ENCODE measurements at places on chromosomes 4 and X.
A peak's percentile ranks its signal among the peaks of the same experiment; 100 is the strongest.

DNA sequence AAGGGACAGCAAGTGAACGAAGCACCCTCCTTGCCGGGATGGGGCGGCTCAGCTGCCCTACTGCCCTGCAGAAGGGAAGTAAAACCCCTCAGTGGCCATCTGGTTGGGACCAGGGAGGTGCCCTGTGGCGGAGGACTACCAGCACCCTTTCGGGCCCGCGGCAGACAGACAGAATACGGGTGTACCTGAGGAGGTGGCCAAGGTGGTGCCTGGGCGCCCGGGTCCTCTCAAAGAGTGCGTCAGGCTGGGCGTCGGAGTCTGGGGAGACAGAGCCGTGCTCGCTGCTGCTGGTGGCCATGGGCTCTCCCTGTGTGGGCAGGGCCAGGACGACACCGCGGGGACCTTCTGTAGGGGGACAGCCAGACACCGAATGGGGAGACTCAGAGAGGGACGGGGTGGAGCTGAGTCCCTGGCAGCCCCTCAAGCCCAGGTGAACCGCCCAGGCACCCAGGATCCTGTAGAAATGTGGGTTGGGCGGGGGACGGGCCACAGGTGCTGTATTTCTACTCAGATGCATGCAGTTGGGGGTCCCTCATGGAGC, 29.7 kb downstream of the PDHA1 start:
- DNase-seq = no peak

DNA sequence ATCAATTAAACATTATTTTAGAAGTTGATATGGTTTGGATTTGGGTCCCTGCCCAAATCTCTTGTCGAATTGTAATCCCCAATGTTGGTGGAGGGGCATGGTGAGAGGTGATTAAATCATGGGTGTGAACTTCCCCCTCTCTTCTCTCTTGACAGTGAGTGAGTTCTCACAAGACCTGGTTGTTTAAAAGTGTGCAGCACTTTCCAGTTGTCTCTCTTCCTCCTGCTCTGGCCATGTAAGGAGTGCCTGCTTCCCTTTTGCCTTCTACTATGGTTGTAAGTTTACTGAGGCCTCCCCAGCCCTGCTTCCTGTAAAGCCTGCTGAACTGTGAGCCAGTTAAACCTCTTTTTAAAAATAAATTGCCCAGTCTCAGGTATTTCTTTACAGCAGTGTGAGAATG, 141.4 kb downstream of the GALNTL6 start:
- DNase-seq = peak; percentile 33

DNA sequence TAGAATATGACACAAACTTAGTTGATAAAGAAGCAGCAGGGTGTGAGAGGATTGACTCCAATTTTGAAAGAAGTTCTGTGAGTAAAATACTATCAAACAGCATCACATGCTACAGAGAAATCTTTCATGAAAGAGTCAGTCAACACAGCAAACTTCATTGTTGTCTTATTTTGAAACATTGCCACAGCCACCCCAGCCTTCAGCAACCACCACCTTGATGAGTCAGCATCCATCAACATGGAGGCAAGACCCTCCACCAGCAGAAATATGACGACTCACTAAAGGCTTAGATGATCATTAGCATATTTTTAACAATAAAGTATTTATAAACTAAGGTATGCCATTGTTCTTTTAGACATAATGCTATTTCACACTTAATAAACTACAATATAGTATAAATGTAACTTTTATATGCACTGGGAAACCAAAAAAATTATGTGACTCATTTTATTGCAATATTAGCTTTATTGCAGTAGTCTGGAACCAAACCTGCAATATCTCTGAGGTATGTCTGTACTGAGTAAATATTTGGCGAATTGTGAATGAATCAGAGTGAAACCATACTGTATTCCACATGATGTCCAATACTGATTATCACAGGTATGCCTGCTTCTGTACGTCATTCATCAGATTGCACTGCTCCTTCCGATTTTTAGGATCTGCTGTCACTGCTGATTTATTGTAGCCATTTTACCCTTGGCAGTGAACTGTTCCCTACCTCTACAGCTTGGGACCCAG, 11.6 kb downstream of the FRMPD4 start:
- DNase-seq = no peak

DNA sequence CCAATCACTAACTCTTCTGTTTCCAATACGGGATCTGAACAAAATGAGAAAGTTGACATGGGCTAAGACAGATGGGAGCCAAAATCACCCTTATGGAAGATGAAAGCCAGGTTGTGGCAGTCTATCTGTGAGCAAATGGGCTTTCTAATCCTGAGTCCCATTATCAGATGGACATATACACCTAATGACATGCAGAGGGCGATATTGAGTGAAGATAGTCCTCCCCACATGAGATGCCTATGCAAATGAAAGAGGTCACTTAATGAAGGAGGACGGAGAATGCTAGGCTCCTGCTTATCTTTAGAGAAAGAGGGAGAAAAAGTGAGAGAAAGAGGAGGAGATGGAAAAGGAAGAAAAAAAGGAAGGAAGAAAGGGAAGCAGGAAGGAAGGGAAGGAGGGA, 547.5 kb downstream of the NLGN4X start:
- no peak for DNase-seq

DNA sequence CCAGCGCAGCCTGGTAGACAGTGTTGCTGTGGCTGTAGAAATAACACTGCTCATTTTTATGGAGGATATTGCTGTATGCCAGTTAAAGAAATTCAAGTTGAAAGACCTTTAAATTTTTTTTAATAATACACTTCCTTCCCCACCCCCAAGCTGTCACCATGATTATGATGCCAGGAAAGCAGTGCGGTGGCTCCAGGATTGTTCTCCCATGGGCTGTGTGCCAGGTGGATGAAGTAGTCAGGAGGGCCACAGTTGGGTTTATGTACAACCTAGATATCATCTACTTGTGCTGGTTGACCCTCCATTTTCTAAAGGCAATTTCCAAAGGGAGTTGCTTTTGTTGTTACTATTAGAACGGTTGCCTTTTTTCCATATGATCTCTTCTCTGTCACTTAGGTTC, 136.6 kb downstream of the AFF1 start:
- DNase-seq = no peak

- peak; percentile 5 for DNase-seq
These were observed 178.6 kb downstream of the NAA11 start for GRCh38 chr4:79147251-79147650.

GRCh38 chr4:94500685-94501084, 48.9 kb downstream of the PDLIM5 start:
- DNase-seq = peak; percentile 67

- peak; percentile 79 for DNase-seq
These were observed 18.0 kb upstream of the TMSB4X start for GRCh38 chrX:12956704-12957534.

GRCh38 chrX:50877310-50877709, 33.2 kb upstream of the BMP15 start:
- DNase-seq = no peak

GRCh38 chrX:140713174-140713539, 3.6 kb downstream of the LINC00632 start:
- DNase-seq = no peak

DNA sequence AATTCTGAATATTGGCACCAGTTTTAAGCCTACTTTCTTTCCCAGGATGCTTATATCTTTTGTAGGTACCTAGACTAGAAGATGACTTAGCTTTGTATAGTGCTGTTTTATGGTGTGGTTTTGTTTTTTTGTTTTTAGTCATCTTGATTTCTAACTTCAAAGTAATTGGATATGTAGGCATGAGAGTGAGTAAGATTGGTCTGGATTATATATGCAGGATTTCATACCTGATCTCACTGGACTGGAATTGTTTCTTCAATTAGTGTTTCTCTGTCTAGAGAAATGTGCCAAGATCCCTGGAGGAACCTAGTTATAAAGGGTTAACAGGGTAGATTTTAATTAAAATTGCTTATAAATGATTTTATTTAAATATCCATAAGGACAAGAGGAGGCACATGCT, 23.1 kb downstream of the NAP1L5 start:
- no peak for DNase-seq

DNA sequence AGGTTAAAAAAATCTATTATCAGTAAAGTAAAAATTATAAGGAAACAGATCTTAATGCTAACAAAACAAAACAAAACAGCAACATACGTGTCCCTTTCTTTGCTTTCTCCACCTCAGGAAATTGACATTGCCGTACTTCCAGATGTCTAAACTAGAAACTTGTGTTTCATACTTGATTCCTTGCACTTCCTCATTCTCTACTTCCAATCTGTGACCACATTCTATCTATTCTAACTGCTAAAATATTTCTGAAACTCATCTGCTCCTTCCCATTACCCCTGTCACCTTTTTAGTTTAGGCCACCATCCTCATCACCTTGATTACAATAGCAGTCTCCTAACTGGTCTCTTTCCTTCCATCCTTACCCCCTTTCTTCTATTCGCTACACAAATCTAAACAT, 22.5 kb upstream of the RPA4 start:
- DNase-seq = no peak

GRCh38 chr4:173038192-173038896, 130.3 kb upstream of the GALNT7 start:
- DNase-seq = no peak

- peak; percentile 53 for DNase-seq
These were observed 10.7 kb upstream of the DLG3 start for GRCh38 chrX:70433848-70434351.

GRCh38 chrX:55033429-55033828, 2.7 kb upstream of the ALAS2 start:
- DNase-seq = no peak

DNA sequence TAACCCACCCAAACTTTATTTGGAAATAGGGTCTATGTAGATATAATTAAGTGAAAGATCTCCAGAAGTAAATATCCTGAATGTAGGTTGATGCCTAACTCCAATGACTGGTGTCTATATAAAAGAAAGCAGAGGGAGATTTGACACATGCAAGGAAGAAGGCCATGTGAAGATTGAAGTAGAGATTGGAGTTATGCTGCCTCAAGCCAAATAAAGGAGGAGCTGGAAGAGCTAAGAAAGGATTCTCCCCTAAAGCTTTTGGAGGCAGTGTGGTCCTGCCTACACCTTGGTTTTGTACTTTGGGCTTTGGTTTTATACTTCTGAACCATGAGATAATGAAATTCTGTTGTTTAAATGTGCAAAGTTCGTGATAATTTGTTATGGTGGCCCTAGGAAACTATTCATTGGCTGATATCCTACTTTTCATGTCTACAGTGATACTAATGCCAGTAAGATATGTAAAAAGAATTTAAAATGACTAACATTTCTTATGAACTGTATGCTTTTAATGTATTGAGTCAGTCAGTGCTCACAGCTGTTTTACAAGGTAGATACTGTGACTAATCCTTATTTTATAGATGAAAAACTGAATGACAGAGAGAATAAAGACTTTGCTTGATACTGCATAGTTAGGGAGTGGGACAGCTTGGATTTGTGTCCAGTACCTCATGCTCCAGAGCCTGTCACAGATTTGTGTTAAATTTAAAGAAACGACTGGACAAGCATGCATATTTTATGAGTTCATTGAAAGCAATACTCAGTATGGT, 5.9 kb upstream of the RAB40AL start:
- DNase-seq = no peak

- DNase-seq = no peak
These were observed 183.2 kb upstream of the HS3ST1 start for GRCh38 chr4:11611868-11612267.

DNA sequence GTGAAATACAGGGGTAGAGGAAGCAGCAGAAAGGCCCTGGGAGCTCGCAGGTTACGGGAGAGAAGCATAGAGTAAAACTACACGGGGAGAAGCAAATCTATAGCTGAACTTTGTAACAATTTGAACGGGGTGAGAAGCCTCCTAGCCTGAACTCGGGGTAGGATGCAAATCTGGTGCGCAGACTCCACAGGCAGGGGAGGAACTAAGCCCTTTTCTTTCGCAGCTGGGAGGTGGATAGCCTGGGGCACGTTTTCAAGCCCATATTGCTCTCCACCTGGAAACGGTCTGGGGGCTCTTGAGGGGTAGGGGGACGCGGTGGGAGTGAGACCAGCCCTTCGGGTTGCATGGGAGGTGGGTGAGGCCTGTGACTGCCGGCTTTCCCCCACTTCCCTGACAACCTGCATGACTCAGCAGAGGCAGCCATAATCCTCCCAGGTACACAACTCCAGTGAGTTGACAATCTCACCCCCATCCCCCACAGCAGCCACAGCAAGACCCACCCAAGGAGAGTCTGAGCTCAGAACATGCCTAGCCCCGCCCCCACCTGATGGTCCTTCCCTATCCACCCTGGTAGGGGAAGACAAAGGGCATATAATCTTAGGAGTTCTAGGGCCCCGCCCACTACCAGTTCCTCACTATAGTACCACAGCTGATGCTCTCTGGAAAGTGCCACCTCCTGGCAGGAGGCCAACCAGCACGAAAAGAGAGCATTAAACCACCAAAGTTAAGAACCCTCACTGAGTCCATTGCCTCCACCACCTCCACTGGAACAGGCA, 29.9 kb downstream of the SOWAHB start:
- no peak for DNase-seq

- DNase-seq = peak; percentile 5
These were observed 288.5 kb downstream of the TENM3 start for GRCh38 chr4:182531555-182532162.

- DNase-seq = no peak
These were observed 61.8 kb downstream of the LRRC66 start for GRCh38 chr4:51958199-51958968.

GRCh38 chrX:68375803-68376202, 57.5 kb downstream of the OPHN1 start:
- no peak for DNase-seq

GRCh38 chrX:45133465-45133864, 67.2 kb downstream of the DIPK2B start:
- DNase-seq = no peak

GRCh38 chrX:131894995-131895394, 128.1 kb upstream of the STK26 start:
- peak; percentile 0 for DNase-seq

DNA sequence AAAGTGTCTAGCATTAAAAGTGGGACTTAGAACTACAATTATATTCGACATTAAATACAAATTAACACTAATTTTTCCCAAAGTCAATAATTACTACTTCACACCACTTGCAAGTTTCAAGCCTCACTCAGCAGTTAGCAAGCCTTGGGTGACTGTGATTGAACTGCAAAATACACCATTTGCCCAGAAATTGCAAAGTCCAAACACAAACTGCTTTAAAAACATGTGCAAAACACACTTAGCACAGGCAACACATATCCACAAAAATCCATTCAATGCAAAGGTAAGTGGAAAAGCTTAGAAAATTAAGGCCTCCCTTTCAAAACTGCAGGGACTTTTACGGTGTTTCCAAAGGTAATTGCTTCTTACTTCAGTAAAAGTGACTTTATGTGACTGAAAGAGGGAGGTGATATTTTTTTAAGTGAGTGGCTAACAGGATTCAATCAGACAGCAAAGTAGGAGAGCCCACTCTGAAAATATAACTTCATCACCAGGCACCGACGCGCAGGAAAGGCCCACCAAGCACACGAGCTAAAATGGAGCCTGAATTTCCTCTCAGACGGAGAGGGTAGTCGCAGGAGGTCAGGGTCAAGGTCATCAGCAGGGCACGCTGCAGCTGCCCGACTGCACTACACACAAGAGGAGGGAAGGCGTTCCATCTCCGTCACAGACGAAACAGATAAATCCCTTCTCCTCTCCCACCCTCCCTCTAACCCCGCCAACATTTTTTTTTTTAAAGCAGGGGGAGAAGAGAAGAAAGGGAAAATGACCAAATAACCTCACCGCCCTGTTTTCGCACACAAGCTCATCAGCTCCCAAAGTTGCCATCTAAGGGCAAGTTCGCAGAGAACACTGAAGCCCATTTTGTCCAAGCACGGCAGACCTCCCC, 3.1 kb downstream of the ZNF827 start:
- no peak for DNase-seq
